Stimulated activated CD4-positive, alpha-beta T cell treated with anti-CD3 and anti-CD28 coated beads, Interleukin-12 subunit alpha, Interleukin-12 subunit beta, amount 100 ng/mL, for 24 hours (primary cell): ENCODE measurements at places on chromosomes 6 and 20.
A peak's percentile ranks its signal among the peaks of the same experiment; 100 is the strongest.

GRCh38 chr20:64222291-64222735 is 33.2 kb upstream of the PCMTD2 start:
- no peak for DNase-seq

GRCh38 chr6:77036400-77036799 is 426.9 kb downstream of the HTR1B start:
- DNase-seq: no peak

DNA sequence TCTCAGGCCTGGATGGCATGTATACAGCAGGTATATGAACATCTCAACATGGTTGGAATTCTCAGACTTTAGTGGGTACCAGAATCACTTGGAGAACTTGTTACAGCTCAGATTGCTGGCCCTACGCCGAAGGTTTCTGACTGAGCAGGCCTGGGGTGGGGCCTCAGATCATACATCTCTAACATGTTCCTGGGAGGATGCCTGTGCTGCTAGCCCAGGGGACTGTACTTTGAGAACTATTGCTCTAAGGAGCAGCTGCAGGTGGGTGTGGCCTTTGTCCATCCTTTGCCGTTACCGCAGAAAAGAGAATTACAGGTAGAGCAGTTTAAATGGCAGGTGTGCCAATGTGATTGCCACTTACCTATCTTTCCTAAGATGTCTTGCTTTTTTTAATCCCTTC is 310.5 kb upstream of the JAG1 start:
- no peak for DNase-seq

DNA sequence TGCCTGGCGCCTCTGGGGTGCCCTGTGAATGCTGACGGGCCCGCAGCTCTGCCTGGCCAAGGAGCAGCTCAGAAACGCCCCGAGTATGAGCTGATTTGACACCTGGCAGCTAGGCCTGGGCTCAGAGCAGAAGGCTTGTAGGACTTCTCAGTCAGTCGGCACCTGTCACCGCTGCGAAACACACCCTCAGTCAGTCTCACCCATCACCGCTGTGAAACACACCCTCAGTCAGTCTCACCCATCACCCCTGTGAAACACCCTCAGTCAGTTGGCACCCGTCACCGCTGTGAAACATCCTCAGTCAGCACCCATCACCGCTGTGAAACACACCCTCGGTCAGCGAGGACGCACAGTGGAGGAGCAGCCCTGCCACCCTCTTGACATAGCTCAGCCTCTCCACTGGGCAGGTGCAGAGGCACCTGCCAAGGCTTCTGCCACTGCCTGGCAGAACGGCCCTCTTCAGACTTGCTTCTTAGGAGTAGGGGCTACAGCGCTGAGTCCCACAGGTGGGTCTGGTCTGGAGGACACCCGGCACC is 109.0 kb downstream of the PSMB1 start:
- no peak for DNase-seq

DNA sequence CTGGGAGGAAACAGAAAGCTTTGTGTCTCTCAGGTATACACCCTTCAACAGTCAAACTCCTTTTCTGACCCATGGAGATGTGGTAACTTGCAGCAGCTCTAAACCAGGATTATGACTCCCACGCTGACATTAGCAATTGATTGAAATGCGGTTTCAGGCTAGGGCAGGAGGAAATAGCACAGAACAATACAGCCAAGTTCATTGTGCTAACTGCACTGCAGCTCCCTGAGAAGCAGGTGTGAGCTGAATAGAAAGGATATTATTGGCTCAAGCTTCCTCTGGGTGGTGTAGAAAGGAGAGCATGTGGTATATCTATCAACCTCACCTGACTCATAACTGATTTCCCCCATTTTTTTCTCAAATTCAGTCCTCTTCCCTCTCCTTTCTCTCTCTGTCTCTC is 612.3 kb upstream of the BTBD3 start:
- no peak for DNase-seq

DNA sequence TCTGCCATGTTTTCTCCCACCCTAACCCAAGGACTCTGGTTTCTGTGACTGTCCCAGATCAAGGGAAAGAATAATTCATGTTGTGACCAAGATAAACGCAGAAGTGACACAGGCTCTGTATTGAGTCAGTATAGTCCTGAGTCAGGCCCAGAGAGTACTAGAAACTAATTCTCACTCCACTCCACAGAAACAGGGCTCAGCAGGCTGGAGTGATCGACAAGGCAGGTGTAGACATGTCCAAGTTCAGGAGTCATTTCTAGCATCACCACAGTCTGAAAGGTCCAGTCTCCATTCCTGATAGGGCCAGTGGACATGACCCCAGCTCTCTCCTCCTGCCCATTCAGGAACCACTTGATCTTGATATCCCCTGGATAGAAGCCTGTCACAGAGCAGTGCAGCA is 2.7 kb downstream of the HLA-DOB start:
- no peak for DNase-seq

DNA sequence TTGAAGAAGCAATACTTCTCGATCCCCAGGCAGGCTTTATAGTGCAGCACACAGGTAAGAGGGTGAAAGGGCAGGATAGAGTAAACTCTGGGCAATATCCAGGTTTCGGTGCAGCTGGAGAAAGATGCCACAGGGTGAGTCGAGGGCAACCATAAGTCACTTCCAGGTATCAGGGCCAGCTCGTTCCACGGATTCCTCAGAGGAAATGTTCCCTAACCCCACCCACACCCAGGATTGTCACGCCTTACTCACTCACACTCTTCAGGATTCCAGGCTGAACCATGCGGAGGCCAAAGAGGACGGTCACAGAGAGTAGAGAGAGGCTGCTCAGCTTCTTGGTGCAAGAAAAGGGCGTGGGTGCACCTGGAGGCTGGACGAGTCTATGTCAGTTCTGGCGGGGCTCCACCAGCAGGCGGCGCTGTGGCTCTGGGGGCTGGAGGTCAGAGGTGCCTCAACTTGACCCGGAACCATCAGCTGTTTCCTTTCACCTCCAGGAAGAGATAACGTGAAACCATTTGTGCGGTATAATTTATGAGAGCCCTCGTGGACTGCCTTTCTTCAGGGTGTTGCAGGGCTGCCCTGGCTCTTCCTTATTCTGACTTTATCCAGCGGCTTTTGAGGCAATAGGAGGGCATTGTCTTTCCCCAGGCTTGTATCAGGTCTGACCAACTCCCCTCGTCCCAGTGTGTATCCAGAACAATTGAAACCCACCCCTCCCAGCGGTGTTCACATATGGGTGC is 14.5 kb upstream of the WFDC12 start:
- DNase-seq: peak; percentile 9

DNA sequence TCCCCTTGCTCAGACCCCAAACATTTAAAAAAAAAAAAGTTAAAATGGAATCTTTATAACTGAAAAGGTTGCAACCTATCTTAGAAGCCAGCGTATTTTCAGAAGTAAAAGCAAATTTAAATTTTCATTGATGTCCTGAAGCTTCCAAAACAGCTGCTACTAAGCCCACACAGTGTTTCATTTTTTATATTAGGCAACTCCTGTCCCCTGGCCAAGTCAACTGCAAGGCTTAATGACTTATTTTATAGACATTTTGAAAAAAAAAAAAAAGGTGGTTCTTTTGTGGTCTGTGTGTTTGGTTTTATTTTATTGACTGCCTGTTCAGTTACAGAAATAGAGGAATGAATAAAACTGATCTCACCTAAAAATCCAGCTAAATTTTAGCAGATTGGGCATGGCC is 13.0 kb downstream of the CFAP61 start:
- DNase-seq: no peak

GRCh38 chr6:42714098-42714761 is 8.2 kb downstream of the PRPH2 start:
- DNase-seq: no peak

DNA sequence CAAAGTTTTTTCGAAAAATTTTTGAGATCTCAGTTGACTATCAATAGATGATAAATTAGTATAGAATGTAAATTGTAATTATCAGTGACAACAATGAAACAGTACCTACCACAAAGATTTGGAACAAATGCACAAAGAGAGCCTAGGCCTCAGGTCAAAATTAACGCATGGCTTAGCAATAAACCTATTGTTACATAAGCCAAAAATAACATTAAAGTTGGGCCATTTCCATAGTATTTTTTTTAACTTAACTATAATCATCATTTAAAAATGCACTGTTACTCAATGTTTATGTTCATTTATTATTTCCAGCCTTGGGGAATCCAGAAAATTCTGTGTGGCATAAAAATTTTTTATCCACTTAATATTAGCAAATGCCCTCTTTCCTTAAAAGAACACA is 117.0 kb downstream of the EPB41L2 start:
- no peak for DNase-seq

GRCh38 chr20:46375771-46376170 is 30.6 kb downstream of the ELMO2 start:
- no peak for DNase-seq

GRCh38 chr6:153047386-153047785 is 44.9 kb upstream of the MTRF1L start:
- DNase-seq: no peak

GRCh38 chr20:5845681-5846615 is 95.7 kb downstream of the SHLD1 start:
- DNase-seq: no peak

DNA sequence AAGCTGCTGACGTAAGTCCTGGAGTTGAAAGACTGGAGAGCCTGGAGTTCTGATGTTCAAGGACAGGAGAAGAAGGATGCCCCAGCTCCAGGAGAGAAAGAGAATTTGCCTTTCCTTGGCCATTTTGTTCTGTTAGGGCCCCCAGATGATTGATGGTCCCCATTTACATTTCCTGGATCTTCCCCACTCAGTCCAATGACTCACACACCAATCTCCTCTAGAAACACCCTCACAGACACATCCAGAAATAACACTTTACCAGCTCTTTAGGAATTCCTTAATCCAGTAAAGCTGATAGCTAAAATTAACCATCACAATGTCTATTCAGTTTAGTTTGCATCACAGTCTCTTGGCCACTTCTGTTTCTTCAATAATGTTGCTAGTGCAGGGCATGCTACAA is 260.2 kb upstream of the IRAK1BP1 start:
- no peak for DNase-seq

DNA sequence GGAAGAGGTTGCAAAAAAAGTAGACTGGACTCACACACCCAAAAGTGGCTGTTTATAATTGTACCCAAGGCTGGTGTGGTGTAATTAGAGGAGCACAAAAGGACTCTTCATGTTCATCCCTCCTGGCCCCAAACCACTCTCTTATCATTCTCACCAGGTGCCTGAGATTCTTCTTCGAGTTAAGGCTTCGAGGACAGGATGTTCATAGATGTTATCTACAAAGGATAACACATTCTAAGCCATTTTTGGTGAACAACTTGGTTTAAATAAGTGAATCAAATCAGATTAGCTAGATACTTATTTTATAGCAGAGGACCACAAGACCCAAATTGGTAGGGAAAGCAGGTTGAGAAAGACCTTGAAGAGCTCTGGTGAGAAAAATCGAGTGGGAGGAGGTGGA is 73.1 kb upstream of the SUPT3H start:
- DNase-seq: no peak

GRCh38 chr6:101940391-101940790 is 546.9 kb downstream of the GRIK2 start:
- no peak for DNase-seq

GRCh38 chr6:48664826-48665225 is 553.8 kb upstream of the PTCHD4 start:
- no peak for DNase-seq

DNA sequence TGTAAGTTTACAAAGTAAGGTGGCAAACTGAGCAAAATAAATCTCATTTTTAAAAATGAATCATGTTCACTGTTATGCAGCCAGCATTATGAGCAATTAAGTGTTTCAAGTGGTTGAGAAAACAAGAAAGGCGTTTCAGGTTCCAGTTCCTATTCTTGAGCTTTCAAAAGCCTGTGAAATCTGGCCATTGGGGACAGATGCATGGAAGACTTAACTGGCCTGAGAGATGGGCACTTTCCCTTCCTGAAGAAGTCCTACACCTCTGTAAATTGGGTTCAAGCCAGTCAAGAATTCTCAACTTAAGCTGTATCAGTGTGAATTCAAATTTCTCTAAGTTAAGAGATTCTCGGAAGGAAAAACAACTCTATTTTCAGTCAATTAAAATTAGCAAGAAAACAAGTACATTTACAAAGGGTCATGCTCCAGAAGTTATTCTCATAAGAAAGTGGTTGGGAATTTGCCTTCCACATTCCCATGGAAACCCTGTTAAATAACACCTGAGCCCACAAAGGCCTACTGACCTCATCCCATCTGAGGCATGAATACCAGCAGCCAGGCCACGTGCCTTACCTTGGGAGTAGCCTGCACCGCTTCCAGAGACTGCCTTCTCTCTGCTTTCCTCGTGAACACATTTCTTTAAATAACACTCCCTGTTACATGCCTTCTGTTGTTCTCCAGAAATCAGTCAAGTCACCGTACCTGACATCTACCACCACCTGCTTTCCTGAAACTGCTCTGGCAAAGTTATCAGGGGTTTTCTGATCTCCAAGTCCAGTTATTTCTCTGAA is 19.4 kb downstream of the MAP3K5 start:
- no peak for DNase-seq

DNA sequence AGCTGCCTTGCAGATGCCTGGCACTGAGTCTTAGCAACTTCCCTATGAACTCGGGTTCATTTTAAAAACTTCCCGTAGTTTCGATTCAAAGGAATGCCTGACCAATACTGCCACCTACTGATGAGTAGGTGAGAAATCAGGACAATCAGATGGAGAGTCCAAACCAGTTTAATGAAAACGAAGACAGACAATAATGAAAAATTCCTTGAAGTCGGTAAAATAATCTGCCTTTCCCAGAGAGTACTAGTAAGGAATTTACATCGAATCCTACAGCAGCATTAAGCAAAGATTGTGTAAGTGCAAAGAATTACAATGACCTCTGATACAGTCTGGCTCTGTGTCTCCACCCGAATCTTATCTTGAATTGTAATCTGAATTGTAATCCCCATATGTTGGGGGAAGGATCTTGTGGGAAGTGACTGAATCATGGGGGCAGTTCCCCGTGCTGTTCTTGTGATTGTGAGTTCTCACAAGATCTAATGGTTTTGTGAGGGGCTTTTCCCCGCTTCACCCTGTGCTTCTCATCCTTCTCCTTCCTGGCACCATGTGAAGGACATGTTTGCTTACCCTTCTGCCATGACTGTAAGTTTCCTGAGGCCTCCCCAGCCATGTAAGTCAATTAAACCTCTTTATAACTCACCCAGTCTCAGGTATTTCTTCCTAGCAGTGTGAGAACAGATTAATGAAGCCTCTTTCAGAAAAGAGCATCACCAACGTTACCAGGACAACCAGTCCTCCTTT is 134.4 kb downstream of the ARHGAP18 start:
- DNase-seq: no peak

GRCh38 chr6:99458319-99458718 is 33.2 kb upstream of the PNISR start:
- DNase-seq: no peak

GRCh38 chr6:85594197-85594930 is 706 bp upstream of the SNX14 start:
- peak; percentile 35 for DNase-seq

GRCh38 chr6:30654798-30655742 is 8.1 kb downstream of the C6orf136 start:
- DNase-seq: no peak

DNA sequence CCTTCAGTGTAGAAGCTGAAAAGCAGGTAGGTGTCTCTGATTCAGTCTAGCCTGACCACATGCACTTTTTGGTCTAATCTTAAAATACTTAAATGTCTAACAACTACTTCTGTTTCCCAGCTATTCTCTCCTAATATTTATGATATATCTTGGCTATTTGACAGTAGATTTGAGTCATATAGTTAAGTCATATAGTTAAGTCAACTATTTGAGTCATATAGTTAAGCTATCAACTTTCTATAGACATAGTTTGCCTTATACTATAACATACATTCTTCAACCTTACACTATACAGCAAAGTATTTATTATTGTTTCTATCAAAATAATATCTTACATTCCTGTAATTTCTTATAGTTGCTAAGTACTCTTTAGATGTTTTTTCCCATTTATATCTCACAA is 110.9 kb downstream of the GMDS start:
- no peak for DNase-seq

GRCh38 chr6:158625881-158626305 is 18.6 kb downstream of the DYNLT1 start:
- DNase-seq: no peak
